ENCODE measurements at places on chromosomes 2 and 18. TPM values are rescaled to one million over a fixed set of nuclear protein-coding genes. Genes with fewer than 3 reads are reported as not detected.

Gene CACNB4
- 0.11 TPM for total RNA-seq

Gene IGFBP5
- 0.46 TPM for total RNA-seq

Gene CDH2
- 30.3 TPM for total RNA-seq

Gene MLPH
- 155 TPM for total RNA-seq

Gene SH3BP4
- total RNA-seq: 53.3 TPM

Gene ARHGAP28
- total RNA-seq: 15.5 TPM

Gene BOLL
- total RNA-seq: not detected

Gene ANKRD30B
- 1.1 TPM for total RNA-seq

Gene RNF152
- 0.51 TPM for total RNA-seq

Gene GNAL
- total RNA-seq: 0.58 TPM

Gene CCDC121
- total RNA-seq: 2.2 TPM

Gene DLX2
- 0.32 TPM for total RNA-seq

Gene COQ10B
- 34.8 TPM for total RNA-seq

Gene ATRAID
- total RNA-seq: 180 TPM

Gene ALK
- not detected for total RNA-seq

Gene SPATA3
- not detected for total RNA-seq

Gene SLC19A3
- total RNA-seq: 0.17 TPM

Gene CNDP1
- not detected for total RNA-seq

Gene SH2D6
- total RNA-seq: 5.9 TPM

Gene DOK1
- 25.1 TPM for total RNA-seq

Gene DOK6
- total RNA-seq: not detected

Gene DNAH6
- total RNA-seq: not detected

Gene ACMSD
- total RNA-seq: not detected

Gene DQX1
- total RNA-seq: not detected

Gene TSGA10
- 1.5 TPM for total RNA-seq

Gene CNTNAP5
- total RNA-seq: not detected

Gene RESP18
- total RNA-seq: not detected

Gene HSPD1
- total RNA-seq: 287 TPM

Gene GCFC2
- 14.1 TPM for total RNA-seq

Data from LHCN-M2 (cell line).